BJ (cell line): ENCODE measurements at places on chromosomes 1 and 21. TPM values are rescaled to one million over a fixed set of nuclear protein-coding genes. Genes with fewer than 3 reads are reported as not detected.

Gene PDC
- polyA plus RNA-seq: 0.29 TPM in 1 of 2 replicates, not detected in the other

GRCh38 chr1:23484253-23485001 is 448 bp upstream of the ASAP3 start:
- DNase-seq: peak; percentile 62

- DNase-seq: no peak
Observed at GRCh38 chr1:207330011-207330710, 8.7 kb downstream of the CD55 start.

Gene NBPF4
- polyA plus RNA-seq: not detected in 2 replicates

GRCh38 chr1:97488530-97488929 is 432.3 kb downstream of the DPYD start:
- no peak for DNase-seq
